ENCODE measurements at places on chromosomes 11 and 22.

DNA sequence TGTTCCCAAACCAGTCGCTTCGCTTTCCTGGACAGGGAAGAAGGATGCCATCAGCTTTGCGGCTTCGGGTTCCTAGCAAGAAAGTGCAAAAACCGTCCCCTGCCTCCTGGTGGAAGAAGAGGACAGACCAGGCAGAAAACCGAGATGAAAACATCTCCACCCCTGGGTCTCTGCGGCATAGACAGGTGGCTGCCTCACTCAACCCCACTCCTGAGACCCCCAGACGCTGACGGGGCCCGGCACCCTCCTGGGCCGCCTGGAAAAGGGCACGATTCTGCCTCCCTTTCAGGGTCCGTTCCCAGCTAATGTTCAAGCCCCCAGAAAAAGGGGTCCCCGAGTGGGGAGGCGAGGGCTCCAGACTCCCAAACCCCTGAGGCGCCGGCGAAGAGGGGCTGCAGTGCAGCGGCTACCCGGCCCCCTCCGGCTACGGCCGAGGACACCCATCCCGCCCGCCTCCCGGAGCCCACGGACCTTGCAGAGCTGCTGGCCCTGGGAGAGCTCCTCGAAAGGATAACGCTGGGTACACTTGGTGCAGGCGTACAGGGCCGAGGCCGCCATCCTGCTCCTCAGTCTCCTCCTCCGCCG, 569 bp downstream of the FAM76B start:
- DNase-seq = no peak
- peak overlapping the region; percentile 91 for H3K4me3 ChIP-seq
- no peaks in the 10 kb centered on the region for H3K27me3 ChIP-seq
- H3K4me1 ChIP-seq = no peaks in the 10 kb centered on the region

DNA sequence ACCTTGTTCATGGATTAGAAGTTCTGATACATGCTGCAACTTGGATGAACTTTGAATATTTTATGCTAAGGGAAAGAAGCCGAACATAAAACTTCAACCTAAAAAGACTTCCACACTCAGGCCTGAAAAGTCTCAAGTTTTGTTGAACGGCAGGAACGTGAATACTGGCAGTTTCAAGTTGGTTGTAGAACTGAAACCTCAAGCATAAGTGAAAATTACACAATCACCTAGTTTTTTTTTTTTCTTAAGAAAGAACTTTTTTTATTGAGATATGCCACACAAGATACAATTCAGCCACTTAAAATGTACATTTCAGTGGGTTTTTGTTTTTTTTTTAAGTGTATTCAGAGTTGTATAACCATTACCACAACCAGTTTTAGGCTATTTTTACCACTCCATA, 50.8 kb upstream of the ADORA2A start:
- H3K4me1 ChIP-seq = no peaks in the 10 kb centered on the region
- H3K36me3 ChIP-seq = no peaks in the 10 kb centered on the region
- H3K27ac ChIP-seq = no peak overlapping the region
- H3K27me3 ChIP-seq = no peaks in the 10 kb centered on the region

- no peak for DNase-seq
- no peaks in the 10 kb centered on the region for H3K4me1 ChIP-seq
- no peaks in the 10 kb centered on the region for H3K36me3 ChIP-seq
- H3K27me3 ChIP-seq = no peaks in the 10 kb centered on the region
Measured at GRCh38 chr11:124984512-124984854, 30.5 kb downstream of the CCDC15 start.

DNA sequence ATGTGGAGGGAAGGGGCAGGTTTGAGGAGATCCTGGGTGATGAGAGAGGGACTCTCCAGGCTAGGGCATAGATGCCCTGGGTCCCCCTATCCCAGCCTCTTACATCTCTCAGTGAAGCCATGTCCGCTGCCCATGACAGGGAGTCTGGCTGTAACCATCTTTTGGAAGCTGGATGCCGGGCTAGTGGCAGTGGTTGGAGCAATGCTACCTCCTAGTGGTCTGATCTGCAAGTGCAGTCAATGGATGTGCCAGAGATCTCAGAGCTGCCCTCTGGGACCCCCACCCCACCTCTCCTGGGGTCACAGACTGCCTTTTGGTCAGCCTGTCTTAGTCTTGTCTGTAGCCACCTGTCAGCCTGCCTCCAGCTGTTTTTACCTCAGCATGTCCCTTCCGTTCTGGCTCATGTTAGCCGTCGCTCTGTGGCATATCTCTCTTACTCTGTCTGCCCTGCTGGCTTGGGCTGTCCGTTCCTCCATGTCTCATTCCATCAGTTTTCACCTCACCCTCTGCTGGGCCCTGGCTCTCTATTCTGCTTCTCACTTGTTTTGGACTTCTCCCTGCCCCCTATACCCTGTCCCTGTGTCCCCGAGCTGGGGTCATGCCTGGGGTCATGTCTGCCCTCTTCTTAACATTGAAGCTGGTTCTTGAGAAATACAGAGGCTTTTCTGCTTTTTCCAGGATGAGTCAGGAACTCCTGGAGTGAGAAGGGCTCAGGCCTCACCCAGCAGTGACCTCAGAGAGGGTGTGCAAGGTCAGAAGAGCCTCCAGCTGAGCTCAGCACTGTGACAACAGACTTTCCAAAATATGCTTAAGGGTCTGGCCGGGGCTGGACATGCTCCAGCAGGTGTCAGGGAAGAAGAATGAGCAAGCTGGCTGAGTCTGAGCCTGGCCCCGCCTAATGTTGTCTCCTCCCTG, 52.0 kb upstream of the THY1 start:
- H3K36me3 ChIP-seq = no peaks in the 10 kb centered on the region
- no peak overlapping the region for H3K4me3 ChIP-seq
- no peaks in the 10 kb centered on the region for H3K4me1 ChIP-seq
- no peak overlapping the region for H3K27ac ChIP-seq
- no peaks in the 10 kb centered on the region for H3K27me3 ChIP-seq

Data from colonic mucosa (tissue), 4 donors.